ENCODE measurements at places on chromosomes 1 and 21. TPM values are rescaled to one million over a fixed set of nuclear protein-coding genes. Genes with fewer than 3 reads are reported as not detected.

Gene SLC2A1
- 12.1 TPM for total RNA-seq

Gene CFHR3
- total RNA-seq = 0.17 TPM

Gene SMCP
- not detected for total RNA-seq

Gene MRPL37
- total RNA-seq = 68.4 TPM

Gene ATP1A2
- total RNA-seq = 5.0 TPM

DNA sequence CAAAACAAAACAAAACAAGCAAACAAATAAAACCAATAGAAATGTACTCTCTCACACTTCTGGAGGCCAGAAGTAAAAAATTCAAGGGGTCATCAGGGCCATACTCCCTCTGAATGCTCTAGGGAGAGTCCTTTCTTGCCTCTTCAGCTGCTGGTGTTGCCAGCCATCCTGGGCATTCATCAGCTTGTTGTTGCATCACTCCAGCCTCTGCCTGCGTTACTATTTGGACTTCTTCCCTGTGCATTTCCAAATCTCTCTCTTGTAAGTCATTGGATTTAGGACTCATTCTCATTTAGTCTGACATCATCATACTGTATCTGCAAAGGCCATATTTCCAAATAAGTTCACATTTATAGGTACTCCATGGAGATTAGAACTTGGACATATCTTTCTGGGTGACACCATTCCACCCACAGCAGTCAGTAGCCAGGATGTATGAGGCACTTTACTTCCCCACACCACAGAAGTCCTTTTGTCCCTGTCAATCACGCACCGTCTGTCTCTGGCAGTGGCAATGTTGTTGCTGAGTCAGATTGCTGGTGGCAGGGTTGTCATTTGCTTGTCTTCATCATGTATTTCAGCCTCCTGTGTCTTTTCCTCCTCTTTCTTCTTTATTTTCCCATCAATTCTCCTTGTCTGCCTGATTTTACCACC is 151.0 kb upstream of the KCNJ6 start:
- no peak for DNase-seq

- no peak for DNase-seq
Measured at GRCh38 chr1:90854397-90854924, 137.4 kb upstream of the BARHL2 start.

- no peak for DNase-seq
Measured at GRCh38 chr1:236724506-236724905, 38.2 kb downstream of the ACTN2 start.

GRCh38 chr1:33018112-33018511 is 18.6 kb downstream of the AK2 start:
- no peak for DNase-seq

DNA sequence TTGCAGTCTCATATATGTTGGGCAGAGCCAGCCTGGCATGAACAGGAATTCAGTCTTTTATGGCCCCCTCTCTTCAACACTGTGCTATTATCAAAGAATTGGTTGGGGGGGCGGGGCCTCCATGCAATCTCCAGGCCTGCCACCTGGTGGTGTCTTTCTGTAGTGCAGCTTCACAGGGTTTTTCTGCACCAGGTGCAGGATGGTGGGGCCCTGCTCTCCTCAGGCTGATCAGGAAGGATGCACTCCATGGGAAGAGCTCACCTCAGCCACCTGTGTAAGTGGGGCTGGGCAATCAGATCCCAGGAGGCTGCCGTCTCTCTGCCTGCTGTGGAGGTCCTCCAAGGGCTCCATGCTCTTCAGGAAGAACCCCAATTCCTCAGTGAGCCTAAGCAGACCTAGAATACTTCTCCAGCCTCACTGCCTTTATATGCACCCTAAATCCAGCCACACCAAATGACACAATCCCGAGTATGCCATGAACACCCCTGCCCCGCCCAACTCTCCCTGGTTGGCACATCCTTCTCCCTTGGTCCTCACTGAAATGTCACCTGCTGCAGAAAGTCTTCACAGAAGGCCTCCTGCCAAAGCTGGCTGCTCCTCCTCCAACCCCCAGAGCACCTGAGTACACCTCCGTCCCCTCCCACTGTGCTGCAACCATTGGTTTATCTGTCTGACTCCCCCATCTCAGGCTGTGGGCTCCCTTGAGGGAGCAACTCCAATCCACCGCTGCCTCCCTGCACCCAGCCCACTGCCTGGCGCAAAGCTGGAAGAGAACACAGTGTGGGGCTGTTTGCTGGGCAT is 16.5 kb downstream of the STK40 start:
- DNase-seq = peak; percentile 65

DNA sequence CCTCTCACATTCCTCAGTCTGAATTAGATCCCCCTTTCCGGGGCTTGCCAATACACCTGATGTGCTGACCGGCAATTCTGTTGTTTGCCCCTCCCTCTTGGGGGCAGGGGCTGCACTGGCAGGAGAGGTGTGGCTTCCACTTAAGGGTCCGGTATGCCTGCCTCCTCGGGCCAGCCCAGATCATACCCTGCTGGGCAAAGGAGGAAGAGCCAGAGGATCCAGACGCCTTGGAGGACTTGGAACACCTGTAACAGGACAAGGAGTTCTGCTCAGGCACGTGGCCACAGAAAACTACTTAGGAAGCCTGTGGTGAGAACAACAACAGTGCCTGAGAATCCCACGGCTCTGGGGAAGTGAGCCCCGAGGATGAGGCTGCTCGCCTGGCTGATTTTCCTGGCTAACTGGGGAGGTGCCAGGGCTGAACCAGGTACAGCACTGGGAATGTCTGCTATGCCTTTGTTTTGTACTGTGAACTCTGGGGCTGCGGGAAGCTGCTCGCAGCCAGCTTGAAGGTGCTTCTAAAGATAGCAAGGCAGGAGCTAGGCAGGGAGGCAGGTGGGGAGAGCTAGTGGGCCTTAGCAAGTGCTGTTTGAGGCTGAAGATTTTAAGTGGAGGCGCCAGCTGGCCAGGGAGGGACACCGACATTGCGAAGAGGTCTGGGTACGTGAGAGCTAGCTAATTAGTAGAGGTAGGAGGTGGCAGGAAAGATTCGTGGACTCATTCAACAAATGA is at the start of gene SMPDL3B:
SMPDL3B (plus strand) TSS at position 183 of the 732 bp plus-strand sequence; CDS start at position 367, 184 bp downstream.
- peak; percentile 85 for DNase-seq

- no peak for DNase-seq
Measured at GRCh38 chr1:6098303-6099215, 52.9 kb downstream of the KCNAB2 start.

All from left lung (tissue), 14 donors.